ENCODE measurements at places on chromosomes 1 and 21. TPM values are rescaled to one million over a fixed set of nuclear protein-coding genes. Genes with fewer than 3 reads are reported as not detected.

DNA sequence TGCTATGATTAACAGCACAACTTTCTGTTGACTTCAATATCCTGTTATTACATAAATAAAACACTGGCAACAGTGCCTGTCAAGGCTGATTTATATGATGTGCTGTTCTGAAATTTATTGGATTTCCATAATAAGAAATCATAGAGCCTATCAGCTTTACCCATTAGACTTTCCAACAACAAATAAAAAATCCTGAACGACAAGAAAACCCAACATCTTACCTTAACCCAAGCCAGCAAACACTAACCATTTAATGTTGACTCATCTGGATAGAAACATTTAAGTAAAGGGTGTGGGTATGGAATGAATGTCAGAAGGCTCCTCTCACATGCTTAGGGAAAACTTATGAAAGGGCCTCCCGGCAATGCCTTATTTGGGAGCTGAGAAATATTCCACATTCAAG is 165.1 kb downstream of the SLC45A1 start:
- H3K4me1 ChIP-seq: no peaks in the 10 kb centered on the region
- H3K36me3 ChIP-seq: no peaks in the 10 kb centered on the region
- no peak overlapping the region for H3K4me3 ChIP-seq
- no peak for DNase-seq
- H3K27ac ChIP-seq: no peak overlapping the region

- H3K27ac ChIP-seq: no peak overlapping the region
- no peak overlapping the region for H3K4me3 ChIP-seq
- DNase-seq: no peak
Observed at GRCh38 chr1:184840596-184840995, 85.9 kb upstream of the EDEM3 start.

DNA sequence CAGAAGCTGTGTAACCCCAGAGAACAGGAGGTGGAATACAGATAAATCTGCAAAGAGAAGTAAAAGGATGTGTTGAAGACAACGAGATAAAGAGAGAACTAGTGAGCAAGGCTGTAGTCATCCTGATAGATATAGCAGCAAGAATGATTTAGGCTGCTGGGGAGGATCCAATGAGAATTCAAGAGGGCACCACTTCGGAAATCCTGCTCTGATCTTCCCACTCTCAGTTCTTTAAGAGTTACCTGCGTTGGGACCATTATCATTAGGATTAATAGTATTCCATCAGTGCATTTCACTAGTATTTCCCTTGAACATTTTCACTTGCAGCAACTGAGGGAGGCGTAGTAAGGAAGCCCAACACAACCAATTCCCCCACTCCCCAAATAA is at the start of gene BRINP3:
TSS of gene BRINP3 (minus strand) at position 103 of the 387 bp plus-strand sequence.
- no peaks in the 10 kb centered on the region for H3K27me3 ChIP-seq
- H3K36me3 ChIP-seq: no peaks in the 10 kb centered on the region
- no peak within 1 kb of the TSS for H3K27ac ChIP-seq
- DNase-seq: no peak

DNA sequence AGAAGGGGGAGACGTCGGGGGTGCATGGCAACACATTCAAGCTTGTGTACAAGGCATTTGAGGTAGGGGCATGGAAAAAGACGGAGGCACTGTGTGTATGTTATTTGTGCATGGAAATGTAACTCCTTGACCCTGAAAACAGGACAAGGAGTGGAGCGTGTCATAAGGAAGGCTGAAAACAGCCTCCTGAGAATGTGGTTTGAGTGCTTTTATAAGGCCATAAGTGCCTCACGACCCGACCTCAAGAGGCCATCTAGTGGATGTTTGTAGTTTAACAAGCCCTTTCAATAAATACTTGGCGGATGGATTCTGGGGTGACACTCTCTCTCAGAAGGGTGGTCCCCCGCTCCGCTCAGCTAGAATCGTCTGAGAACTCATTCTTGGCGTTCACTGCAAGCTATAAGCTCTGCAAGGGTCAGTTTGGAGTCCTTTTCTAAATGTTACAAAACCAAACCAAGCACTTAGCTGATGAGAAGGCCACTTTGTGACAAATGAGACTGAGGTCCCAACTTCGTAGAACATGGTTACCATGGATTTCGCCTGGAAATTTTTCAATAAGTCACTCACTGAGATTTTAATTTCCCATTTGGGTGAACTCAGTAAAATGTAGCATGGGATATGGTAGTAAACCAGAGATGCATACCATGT is 38.8 kb upstream of the CLCA4 start:
- no peaks in the 10 kb centered on the region for H3K36me3 ChIP-seq
- no peak overlapping the region for H3K4me3 ChIP-seq
- DNase-seq: no peak
- H3K4me1 ChIP-seq: no peaks in the 10 kb centered on the region

The SELL gene
- not detected for total RNA-seq

The DCST1 gene
- not detected for total RNA-seq

The SLC35F3 gene
- not detected for total RNA-seq

- H3K36me3 ChIP-seq: no peaks in the 10 kb centered on the region
- H3K27me3 ChIP-seq: peaks cover 33% of the 10 kb centered on the region
- peaks cover 8% of the 10 kb centered on the region for H3K4me1 ChIP-seq
- no peak for DNase-seq
- H3K4me3 ChIP-seq: no peak overlapping the region
Observed at GRCh38 chr1:11649237-11649623, 5.0 kb downstream of the FBXO2 start.

The PPFIA4 gene
- not detected for total RNA-seq

The RNF207 gene
- 27.3 TPM for total RNA-seq

The PROK1 gene
- total RNA-seq: not detected

GRCh38 chr1:33088119-33088906 is 7.4 kb downstream of the AZIN2 start:
- H3K4me3 ChIP-seq: no peak overlapping the region
- H3K36me3 ChIP-seq: no peaks in the 10 kb centered on the region
- no peaks in the 10 kb centered on the region for H3K27me3 ChIP-seq
- H3K27ac ChIP-seq: no peak overlapping the region

The NUDT17 gene
- 4.2 TPM for total RNA-seq

DNA sequence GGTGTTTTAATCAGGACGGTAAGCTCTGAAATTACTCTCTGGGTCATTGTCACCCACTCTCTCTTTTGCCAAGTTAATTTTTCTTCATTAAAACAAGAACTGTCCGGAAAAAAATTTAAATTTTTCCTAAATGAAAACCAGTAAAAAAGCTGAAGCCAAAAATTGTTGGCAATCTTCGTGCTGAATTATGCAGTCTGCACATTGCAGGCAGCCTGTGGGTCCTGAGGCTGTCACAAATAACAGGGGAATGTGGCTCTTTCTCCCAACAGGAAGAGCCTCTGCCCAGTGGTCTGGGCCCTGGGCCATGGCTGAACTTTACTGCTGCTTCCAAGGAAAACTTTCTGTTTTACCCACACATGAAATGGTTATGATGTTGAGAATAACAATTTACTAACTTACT is 153.9 kb upstream of the SPAG17 start:
- H3K4me1 ChIP-seq: no peaks in the 10 kb centered on the region
- no peak for DNase-seq
- no peaks in the 10 kb centered on the region for H3K36me3 ChIP-seq
- no peaks in the 10 kb centered on the region for H3K27me3 ChIP-seq
- no peak overlapping the region for H3K27ac ChIP-seq

DNA sequence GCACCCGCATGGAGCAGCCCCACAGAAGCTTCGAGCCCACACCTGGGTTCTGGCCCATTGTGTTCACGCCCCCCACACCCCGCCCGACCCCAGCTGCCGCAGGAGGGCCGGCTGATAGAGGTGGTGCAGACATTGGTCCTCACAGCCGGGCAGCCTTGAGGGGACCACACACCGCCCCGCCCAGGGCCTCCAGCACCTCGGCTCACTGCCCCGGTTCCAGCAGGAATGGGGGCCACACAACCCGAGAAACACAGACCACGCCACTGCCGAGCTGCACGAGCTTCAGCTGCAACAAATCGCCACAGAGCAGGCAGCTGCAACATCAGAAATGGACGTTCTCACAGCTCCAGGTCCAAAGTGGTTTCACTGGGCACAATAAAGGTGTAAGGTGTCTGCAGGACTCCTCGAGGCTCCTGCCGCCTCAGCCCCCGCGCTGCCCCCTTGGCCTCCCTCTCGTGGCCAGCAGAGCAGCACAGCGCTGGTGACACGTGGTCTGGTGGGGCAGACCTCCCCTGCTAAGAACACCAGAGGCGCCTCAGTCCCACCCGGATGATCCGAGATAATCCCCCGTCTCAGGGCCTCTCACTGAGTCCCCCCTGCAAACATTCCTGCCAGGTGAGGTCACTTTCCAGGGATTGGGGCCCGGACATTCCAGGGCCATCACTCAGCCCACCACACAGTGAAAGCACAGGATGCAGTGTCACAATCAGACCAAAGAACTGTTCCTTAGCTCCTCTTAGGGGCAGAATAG is 62.3 kb upstream of the ADARB1 start:
- no peaks in the 10 kb centered on the region for H3K36me3 ChIP-seq
- peak overlapping the region; percentile 92 for H3K27ac ChIP-seq
- peak; percentile 99 for DNase-seq
- H3K4me3 ChIP-seq: no peak overlapping the region
- peaks cover 43% of the 10 kb centered on the region for H3K4me1 ChIP-seq

The ERVH48-1 gene
- not detected for total RNA-seq

DNA sequence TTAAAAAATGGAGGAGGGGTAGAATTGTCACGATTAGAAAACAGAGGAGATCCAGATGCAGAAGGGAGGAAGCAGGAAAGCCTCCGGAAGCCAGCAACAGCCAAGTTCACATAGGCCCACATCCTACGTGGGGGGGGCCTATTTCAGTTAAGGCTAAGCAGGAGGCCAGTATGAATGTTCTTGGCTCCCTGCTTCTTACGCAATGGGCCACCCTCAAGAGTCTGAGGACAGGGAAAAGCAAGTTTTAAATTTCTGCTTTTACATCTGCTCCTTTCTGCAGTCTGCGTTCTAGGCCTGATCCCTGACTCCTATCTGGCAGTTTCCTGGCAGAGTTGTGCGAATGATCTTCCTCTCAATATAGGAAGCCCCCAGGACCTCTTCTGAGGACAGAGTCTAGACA is 30.6 kb downstream of the RABIF start:
- no peak for DNase-seq
- H3K4me3 ChIP-seq: no peak overlapping the region
- H3K36me3 ChIP-seq: no peaks in the 10 kb centered on the region
- peaks cover 9% of the 10 kb centered on the region for H3K4me1 ChIP-seq
- no peaks in the 10 kb centered on the region for H3K27me3 ChIP-seq

The UBE2U gene
- not detected for total RNA-seq

The CRTC2 gene
- total RNA-seq: 10.3 TPM

GRCh38 chr1:63787875-63788274 is 14.1 kb downstream of the ROR1 start:
- DNase-seq: no peak
- no peak overlapping the region for H3K4me3 ChIP-seq
- no peak overlapping the region for H3K27ac ChIP-seq

All from SJSA1 (cell line).